Testis (tissue), 5 donors: ENCODE measurements at places on chromosomes 4 and X. TPM values are rescaled to one million over a fixed set of nuclear protein-coding genes. Genes with fewer than 3 reads are reported as not detected.

DNA sequence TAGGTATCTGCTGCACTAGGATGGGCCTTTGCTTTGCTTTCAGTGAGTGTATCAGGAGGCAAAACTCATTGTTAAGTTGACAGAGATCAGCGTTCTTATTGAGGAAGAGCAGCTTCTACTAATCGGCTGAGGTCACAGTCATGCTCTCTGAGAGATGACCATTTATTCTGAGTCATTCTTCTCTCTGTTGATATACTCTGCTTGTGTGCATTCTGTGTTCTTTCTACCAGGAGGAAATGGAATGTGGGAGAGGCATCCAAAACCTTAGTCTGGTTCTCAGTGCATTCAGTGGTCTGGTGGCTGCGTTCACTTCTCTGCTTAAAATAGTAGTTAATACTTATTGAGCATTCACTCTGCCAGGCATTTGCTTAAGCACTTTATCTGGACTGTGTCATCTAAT is 66.2 kb downstream of the RRAGB start:
- H3K27me3 ChIP-seq: no peaks in the 10 kb centered on the region
- DNase-seq: no peak
- H3K4me1 ChIP-seq: no peaks in the 10 kb centered on the region
- H3K36me3 ChIP-seq: no peaks in the 10 kb centered on the region

DNA sequence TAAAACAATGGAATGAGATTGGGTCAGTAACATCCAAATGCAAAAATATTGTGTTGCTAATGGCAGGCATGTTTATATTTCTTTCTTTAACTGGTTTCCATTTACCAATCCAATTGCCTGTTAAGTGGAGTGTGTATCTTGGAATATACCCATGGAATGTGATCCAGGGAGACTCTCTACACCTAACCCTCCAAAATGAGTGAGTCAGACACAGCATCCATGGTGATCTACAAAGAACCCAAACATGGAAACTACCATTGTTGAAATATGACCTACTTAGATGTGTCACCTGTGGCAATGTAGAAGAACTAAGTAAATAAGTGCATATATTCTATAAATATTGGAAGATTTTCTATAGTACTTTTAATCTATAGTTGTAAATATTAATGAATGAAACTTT is 110.3 kb downstream of the AREG start:
- H3K36me3 ChIP-seq: no peaks in the 10 kb centered on the region
- no peak overlapping the region for H3K27ac ChIP-seq
- no peaks in the 10 kb centered on the region for H3K27me3 ChIP-seq
- H3K4me3 ChIP-seq: no peak overlapping the region
- no peak for DNase-seq

- no peaks in the 10 kb centered on the region for H3K4me1 ChIP-seq
- no peak overlapping the region for H3K27ac ChIP-seq
- DNase-seq: no peak
- no peaks in the 10 kb centered on the region for H3K27me3 ChIP-seq
- H3K4me3 ChIP-seq: no peak overlapping the region
Observed at GRCh38 chrX:148661035-148661434, 160.6 kb downstream of the AFF2 start.

DNA sequence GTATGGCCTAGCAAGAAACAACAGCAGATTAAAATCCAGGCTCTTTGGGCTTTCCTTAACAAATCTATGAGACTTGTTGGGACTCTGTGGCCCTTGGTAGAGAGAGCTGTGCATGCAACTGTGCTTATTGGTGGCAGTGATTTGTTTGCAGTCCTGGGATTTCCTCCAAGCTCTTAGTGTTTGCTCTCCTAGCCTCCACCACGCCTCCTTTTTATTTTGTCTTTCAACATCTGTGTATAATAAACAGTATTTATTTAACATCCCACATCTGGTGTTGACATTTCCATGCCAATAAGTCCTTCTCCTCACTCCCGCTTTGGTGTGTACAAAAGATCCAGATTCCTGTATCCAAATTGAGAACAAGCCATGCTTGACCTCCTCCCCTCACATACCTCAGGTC is 3.1 kb downstream of the TNMD start:
- no peaks in the 10 kb centered on the region for H3K4me1 ChIP-seq
- H3K36me3 ChIP-seq: no peaks in the 10 kb centered on the region
- H3K27me3 ChIP-seq: no peaks in the 10 kb centered on the region
- no peak overlapping the region for H3K4me3 ChIP-seq
- no peak for DNase-seq

- no peaks in the 10 kb centered on the region for H3K36me3 ChIP-seq
Observed at GRCh38 chr4:28435314-28435713, 1574.7 kb downstream of the STIM2 start.

- peaks cover under 1% of the 10 kb centered on the region for H3K4me1 ChIP-seq
- no peak overlapping the region for H3K27ac ChIP-seq
- H3K36me3 ChIP-seq: no peaks in the 10 kb centered on the region
- no peak overlapping the region for H3K4me3 ChIP-seq
- DNase-seq: no peak
- no peaks in the 10 kb centered on the region for H3K27me3 ChIP-seq
Observed at GRCh38 chr4:88751258-88752075, 53.8 kb upstream of the NAP1L5 start.

DNA sequence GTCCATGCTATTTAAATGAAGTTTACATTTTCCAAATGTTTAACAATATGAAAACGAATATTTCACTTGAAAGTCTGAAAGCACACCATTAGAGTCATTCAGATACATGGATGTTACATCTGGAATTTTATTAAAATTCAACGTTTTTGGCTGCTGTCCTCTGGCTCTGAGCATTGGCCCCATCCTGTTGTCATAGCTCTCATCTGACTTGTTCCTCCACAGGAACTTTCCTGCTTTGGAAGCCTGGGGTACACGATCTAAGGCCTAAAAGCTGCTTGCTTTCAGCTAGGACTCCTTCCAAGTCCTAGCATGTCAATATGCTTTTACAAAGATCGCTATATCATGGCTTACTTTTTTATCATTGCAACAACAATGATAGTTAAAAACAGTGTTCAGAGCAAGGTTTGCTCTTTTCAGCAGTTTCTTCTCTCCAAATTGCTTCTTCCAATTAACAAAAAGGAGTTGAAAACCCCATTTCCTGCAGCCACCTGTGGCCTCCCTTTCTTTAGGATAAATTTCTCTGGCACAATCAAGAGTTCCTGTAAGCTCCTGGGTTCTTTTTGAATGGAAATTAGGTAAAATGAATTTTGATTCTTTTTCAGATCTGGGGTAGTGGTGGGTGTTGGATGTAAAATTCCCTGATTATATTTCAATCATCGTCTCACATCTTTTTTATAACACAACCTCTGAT is 413.4 kb upstream of the AGA start:
- DNase-seq: no peak
- no peaks in the 10 kb centered on the region for H3K36me3 ChIP-seq
- no peak overlapping the region for H3K4me3 ChIP-seq
- no peaks in the 10 kb centered on the region for H3K4me1 ChIP-seq
- no peaks in the 10 kb centered on the region for H3K27me3 ChIP-seq

DNA sequence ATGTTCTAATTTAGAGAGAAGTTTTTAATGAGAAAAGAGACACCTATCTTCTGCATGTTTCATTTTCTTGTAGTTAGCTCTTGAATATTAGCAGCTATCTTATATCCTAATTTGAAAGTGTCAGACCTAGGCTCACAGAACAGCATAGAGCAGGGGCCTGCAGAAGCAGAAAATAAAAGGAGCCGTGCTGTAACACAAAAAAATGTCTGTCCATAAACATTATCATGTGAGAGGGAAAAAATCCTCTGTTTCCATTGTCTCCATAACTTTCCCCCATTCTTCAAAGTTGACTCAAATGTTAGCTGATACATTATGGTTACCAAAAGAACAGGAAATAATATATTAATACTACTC is 329.2 kb upstream of the EPHA5 start:
- H3K27me3 ChIP-seq: no peaks in the 10 kb centered on the region
- H3K4me1 ChIP-seq: no peaks in the 10 kb centered on the region
- no peaks in the 10 kb centered on the region for H3K36me3 ChIP-seq
- no peak overlapping the region for H3K27ac ChIP-seq

DNA sequence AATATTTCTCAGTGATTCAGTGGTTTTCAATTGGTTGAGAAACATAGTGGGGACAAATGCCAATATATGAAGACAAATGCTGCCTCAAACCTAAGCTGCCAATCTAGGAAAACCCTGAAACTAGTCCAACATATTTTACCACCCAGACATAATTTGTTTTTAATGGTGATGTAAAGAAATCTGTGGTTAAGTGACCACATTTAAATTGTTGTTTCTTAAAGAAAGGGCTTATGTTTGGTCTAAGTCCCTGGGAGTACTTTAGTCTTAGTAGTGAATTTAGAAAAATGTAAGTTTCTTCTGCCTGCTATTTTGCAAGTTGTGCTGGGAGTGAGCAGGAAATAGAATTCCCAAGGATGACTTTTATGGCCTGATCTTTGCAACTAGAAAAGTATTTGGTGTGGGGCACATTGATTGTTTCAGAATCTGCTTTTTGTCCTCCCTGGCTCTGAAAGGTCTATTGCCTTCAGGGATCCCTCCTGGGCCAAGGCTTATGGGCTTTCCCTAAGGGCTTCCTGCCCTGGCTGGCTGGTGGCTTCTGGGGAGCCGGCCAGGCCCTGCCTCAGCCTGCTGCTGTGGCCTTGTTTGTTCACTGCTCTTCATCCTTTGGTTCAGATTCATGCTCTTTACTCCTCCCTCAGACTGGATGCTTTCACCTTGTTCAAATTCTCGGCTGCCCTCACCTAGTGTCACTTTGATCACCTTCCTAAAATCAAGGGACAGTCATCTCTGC is 169.8 kb upstream of the JADE1 start:
- DNase-seq: no peak
- H3K27me3 ChIP-seq: no peaks in the 10 kb centered on the region
- peaks cover 11% of the 10 kb centered on the region for H3K4me1 ChIP-seq
- H3K4me3 ChIP-seq: no peak overlapping the region
- H3K36me3 ChIP-seq: no peaks in the 10 kb centered on the region

KLB gene
- 1.1 TPM for total RNA-seq

CCDC158 gene
- 20.0 TPM for total RNA-seq
